ENCODE measurements at places on chromosomes 5 and 9.

GRCh38 chr9:97571664-97572063 is 61.5 kb downstream of the TSTD2 start:
- DNase-seq = no peak

GRCh38 chr9:111037708-111038330 is 451 bp downstream of the LPAR1 start:
- DNase-seq = no peak

DNA sequence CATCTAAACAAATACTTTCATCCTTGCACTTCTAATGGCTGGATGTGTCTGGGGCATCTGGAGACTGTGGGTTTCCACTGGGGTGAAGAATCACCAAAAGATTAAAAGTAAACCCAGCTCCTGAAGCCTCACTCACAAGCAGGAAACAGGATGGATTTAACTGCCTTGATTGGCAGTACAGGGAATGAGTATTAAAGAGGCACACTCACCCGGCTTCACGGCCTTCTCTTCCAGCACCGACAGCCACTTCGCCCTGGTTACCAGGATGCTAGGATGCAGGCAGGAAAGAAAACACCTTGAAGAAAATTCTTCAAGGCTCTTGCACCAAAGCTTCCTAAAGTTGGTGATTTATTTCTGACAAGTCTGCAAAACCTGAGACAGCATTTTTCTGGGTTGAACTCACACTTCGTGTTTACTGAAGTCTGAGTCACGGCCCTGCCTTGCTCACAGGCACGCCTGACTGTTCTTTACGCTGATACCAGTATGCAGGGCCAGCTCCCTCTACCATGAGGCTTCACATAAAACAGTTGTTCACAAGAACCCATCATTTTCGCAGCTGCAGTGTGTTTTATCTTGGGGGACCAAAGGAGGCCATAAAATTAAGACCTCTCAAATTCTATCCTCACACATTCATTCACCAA is 56.5 kb upstream of the ZNF354A start:
- no peak for DNase-seq

- DNase-seq = no peak
Measured at GRCh38 chr5:163434401-163434866, 3.0 kb upstream of the CCNG1 start.

DNA sequence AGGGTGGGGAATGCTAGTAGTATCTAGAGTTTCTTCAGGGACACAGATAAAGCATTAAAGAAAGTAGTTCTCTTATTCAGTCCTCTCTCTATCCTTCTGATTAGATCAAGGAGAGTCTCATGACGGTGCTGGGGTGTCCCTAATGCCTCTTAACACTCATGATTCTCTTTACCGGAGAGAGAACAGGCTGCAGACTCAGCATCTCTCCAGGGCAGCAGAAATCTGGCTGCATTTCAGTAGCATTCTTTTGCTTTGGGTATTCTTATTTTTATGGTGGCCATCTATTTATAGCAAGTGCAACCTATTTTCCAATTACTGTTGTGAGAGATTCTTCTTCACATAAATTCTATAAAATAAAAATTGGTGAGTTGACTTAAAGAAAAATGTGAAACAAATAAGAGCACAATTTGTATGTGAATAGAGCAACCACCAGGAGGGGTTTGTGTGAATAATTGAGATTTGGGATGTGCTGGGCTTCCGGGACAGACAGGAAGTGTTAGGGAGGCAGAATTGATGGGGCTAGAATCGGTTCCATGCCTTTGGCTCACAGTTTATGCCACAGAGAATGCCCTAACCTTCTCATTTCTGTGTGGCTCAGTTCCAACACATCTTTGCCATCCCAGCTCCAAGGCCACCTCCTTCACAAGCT is 23.8 kb upstream of the BOD1 start:
- DNase-seq = no peak

DNA sequence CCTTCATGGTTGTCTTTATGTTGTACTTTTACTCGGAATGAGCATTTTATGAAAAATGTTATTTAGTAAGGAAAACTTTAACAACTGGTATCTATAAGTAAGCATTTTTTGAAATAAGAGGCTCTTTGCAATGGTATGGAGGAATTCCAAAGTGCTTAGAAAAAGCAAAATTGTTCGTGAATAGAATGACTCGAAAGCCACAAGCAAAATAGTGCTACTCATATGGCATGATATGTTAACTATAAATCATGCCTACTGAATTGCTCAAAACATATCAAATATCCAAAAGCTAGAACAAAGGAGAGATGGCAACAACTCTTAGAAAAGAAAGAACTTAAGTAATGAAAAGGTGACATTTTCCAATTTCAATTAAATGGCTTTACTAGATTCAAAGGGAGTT is 216.3 kb downstream of the KIAA0825 start:
- no peak for DNase-seq

- no peak for DNase-seq
Measured at GRCh38 chr5:143665866-143666265, 146.1 kb upstream of the HMHB1 start.

DNA sequence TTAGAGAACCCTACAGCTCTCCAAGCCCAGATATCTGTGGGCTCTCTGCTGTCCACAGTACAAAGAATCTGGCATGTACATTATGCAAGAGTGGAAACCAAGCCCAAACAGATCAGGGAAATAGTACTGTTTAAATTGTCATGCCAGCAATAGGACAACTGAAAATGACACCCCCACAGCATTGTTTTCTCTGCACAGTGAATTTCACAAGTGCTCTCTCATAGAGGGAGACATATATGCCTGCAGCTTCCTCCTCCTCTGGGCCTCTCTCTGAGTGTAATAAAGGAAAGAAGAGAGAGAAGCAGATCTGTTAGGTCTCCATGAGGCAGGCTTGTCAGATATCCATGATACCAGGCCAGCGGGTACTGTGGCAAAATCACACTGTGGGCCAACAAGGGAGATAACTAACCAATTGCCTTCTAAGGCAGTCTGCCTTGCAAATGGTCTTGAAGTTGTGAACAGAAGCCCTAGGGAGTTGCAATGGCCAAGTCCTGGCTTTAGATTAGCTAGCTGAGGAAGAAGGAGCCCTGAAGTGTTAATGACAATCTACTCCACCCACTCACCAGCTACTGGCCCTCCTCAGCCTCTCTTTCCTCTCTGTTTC is 54.4 kb upstream of the JMY start:
- DNase-seq = no peak

DNA sequence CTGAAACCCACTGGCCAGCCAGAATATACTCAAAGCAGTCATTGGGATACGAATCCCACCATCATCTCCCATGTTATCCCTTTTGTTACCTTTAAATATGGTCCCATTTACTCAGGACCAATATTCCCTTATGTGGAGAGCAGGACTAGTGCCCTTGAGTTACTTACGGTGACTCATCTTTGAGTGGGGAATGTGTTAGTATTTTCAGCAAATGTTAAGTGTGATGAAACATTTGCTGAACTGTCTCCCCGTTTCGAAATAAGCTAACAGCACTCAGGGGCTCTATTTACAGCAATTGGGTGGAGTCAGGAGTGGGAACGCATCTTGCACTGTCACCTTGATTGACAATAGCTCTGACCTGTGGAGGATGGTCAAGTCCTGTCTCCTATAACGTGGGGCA is 67.4 kb downstream of the CTSL start:
- DNase-seq = no peak

DNA sequence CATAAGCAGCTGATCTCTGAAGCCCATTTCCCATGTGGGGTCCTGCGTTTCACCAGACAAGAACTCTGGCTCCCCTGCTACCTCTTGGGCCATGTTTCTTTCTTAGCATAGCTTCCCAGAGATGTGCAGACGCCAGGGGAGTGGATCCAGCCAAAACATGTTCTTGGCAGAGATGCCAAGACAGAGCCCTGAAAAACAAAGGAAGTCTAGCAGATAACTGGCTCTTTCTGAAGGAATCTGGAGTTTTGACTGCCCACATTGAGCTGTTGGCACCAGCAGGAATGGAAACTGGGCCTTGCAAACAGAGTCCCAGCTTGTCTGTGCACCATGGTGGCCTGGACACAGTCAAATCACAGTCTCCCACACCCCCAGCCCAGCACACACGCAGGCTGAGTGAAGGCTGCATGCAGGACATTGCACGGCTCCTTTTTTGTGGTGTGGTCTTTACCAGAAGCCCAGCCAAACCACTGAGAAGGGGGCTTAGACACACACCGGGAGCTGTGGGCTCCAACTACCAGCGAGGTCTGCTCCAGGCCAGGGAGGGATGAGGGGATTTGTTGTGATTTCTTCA is 114.7 kb downstream of the SNX18 start:
- DNase-seq = no peak

GRCh38 chr5:140998921-140999410 is 32.7 kb downstream of the PCDHAC2 start:
- DNase-seq = no peak

- no peak for DNase-seq
Measured at GRCh38 chr9:99210572-99210971, 11.2 kb downstream of the ALG2 start.

GRCh38 chr5:180135128-180135955 is 63.8 kb upstream of the RNF130 start:
- no peak for DNase-seq

- DNase-seq = no peak
Measured at GRCh38 chr5:10372726-10373709, 19.5 kb downstream of the MARCHF6 start.

DNA sequence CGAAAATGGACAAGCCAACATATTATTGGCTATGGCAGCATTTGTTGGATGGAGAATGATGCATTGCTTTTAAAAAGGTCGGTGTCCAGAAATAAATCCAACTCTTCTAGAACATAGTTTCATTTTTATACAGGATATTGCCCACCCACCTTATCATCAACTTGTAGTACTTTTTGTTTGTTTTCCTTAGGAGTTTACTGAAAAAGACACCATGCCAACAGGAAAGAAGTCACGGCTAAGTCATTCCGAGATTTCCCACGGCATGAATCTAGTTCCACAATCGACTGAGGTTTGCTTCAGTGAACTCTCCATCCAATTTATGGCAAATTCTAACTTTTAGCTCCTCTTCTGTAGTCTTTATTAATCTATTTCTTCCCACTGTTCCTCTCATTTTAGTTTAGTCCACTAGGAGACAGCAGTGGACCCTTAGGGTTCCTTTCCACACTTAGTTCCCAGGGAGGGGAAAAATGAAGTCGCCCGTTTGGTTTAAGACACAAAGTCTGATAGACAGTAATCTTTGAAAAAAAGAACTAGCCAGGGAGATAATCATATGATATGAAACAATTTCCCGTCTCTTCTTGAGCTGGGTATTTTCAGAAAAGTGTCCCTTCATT is 237.5 kb downstream of the AP3B1 start:
- no peak for DNase-seq

- DNase-seq = no peak
Measured at GRCh38 chr5:123951582-123951977, 439.6 kb downstream of the CSNK1G3 start.

- no peak for DNase-seq
Measured at GRCh38 chr5:120614531-120615180, 150.6 kb downstream of the PRR16 start.

DNA sequence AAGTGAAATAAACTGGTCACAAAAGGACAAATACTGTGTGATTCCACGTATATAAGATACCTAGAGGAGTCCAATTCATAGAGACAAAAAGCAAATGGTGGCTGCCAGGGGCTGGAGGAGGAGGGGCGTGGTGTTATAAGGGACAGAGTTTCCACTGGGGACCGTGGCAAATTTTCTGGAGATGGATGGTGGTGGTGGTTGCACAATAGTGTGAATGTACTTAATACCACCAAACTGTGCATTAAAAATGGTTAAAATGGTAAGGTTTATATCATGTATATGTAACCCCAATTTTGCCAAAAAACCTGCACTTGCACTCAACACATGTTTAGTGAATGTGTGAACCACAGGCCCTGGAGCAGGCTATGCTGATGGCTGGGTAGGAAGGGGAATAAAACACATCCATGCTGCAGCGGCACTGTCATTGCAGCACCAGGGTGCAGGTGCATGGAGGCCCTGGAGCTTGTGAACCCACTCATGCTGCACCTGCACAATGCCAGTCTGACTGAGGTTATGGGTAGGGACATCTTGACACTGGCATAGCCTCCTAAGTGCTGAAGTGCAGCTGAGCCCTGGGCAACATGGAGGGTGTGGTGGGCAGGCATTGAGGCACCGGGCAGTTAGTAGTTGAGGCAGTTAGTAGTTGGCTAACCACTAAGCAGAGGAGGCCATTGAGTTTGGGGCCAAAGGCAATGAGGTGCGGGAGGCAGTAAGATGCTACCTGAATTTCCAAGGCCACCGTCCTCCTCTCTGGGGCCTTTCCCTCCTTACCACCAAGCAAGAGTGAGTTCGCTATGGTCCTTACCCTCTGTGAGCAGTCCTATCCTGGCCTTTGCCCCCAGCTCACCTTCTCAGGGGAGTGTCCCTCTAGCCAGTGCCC is 3.5 kb upstream of the PHF2 start:
- no peak for DNase-seq
